ENCODE measurements at places on chromosomes 2 and 18.
A peak's percentile ranks its signal among the peaks of the same experiment; 100 is the strongest.

DNA sequence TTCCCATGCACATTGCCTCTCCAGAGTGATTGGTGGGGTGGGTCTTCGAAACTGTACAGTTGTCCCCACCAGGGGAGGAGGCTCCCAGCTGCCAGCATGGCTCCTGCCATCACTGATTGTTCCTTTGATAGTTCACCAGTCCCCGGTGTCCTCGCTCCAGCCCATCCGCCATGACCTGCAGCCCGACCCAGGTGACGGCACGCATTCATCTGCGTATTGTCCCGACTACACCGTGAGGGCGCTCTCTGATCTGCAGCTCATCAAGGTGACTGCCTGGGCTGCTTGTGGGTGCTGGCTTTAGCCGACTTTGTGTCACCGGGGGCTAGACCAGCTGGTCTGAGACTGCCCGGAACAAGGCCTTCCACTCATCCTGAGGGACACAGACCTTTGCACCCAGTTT is 12.4 kb downstream of the CNNM3 start:
- no peak for DNase-seq

DNA sequence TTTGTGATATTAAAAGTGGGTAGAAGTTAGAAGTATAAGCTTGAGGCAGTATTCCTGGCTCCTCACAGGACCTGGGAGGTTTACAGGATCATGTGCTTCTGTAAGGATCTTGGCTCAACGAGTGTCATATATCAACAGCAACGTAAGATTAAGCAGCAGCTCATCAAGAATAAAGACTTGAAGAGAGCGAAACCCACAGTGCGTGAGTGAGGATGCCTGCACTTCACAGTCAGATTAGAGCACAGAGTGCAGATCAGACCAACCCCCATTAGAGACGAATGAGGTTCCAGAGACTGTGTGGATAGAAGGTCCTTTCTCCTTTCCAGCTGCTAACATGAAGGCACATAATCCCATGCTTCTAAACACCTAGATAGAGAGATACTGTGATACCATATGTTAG is 1656.7 kb upstream of the NXPH2 start:
- DNase-seq = no peak

GRCh38 chr2:122205641-122206040 is 450.2 kb downstream of the TSN start:
- DNase-seq = no peak

GRCh38 chr2:231581328-231581727 is 11.3 kb upstream of the TEX44 start:
- no peak for DNase-seq

GRCh38 chr18:48326901-48327675 is 82.1 kb downstream of the ZBTB7C start:
- DNase-seq = no peak

GRCh38 chr2:239142806-239143205 is 258.0 kb downstream of the HDAC4 start:
- no peak for DNase-seq

GRCh38 chr2:31233741-31234682 is at the start of gene EHD3:
EHD3 (plus strand) TSS chr2:31234152; CDS start chr2:31234622, 470 bp downstream.
- DNase-seq = peak; percentile 62

- DNase-seq = no peak
Observed at GRCh38 chr2:56580242-56580641, 396.5 kb downstream of the CCDC85A start.

DNA sequence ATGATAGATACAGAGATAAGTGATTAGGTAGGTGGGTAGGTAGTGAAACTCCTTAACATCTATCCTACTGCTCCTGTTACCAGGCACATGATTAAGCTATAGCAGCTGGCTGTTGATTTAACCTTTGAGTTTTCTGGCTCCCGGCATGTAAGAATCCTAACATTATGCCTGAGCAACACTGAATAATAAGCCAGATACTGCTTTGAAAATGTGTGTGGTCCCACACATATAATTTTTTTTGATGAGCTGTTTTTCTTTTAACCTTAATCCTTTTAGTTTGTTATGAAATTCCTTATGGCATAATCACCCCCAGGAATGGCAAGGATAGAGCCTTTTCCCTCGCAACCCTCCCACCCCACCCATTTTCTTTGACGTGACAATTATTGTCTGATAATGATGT is 104.2 kb upstream of the NEUROD1 start:
- no peak for DNase-seq

DNA sequence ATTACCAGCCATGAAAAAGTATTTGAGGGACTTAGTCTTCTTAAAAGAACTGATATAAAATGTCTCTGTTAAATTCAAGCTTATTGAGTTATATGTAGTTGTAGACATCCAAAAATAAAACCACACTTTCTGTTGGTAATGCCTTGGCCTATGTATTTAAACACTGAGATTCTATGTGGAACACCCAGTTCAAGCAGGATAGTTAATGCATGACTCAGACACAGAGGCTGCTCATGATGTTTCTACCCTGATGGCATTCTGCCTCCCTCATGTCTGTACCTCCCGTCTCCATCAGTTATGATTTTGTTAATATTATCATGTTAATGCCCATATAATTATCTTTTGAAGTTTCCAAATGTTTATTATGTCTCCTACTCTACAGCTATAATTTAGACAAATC is 164.5 kb downstream of the XIRP2 start:
- DNase-seq = no peak

- peak; percentile 79 for DNase-seq
Observed at GRCh38 chr2:71923887-71924533, 223.7 kb downstream of the CYP26B1 start.

GRCh38 chr2:22491442-22491841 is 893.5 kb upstream of the KLHL29 start:
- DNase-seq = no peak

DNA sequence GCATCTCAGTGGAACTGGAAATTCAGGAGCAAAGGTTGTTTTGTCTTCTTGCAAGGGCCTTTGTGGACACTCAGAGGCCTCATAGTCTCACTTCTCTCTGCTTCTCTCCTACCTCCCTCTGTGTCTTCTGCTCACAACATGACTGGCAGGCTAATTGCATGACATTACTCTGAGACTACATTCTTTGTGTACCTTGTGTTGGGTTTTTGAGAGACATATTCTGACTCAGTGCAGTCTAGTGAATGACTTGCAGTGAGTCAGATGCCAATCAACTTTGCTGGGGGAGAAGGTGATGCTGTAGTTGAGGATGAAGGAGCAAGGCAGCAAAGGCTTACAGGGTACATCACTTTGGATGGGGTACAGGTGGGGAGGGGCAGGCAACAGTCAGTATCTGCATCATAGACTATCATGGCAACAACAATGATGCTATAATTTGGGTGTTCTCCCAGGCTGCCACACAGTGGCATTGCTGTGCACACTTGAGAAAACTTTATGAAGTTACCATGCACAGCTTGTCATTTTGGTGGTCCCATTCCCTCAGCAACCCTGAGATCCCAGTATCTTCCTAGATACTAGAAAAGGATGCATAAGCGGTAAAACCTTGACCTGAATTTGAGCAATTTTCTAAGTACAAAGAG is 69.3 kb upstream of the SLC16A14 start:
- DNase-seq = no peak

DNA sequence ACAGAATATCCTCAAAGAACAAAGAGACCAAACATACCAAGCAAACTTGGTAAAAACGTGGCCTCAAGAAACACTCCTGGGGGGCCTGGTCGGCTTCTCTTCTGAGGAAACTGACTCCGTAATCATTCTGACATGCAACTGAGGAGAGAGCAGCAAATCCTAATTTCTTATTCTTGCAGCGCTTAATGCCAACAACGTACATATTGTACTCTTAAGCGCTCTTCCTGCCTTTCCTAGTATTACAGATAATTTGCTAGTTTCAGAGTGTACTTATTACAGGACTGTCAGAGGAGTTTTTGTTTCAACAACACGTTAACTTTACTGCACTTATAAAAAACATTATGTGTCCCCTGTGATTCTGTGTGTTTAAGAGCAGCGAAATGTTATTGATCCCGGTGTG is 64.9 kb downstream of the ZNF521 start:
- no peak for DNase-seq

DNA sequence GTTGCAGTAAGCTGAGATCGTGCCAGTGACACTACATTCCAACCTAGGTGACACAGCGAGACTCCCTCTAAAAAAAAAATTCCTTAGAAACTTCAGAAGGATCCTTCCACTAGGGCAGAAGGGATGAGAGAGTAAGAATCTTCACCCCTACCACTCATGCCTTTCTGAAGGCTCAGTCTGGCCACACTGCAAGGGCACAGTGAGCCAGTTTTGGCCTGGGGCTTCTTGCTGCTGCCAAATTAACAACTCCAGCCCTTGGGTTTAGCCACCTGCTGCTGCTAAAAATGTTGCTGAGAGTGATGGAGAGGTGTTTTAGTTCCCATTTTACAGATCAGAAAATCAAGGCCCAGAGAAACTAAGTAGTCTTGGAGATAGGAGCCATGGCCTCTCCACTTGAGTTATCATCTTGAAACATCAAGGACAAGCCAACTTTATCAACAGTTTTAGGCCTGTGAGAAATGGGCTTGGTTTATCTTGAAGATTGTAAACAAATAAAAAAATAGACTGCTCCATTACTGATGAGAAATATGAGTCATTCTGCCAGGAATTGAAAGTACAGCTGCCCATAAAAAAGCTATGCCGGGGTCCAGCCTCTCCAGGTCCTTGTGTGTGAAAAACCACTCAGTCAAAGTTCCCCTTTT is 31.9 kb upstream of the CASP8 start:
- DNase-seq = no peak

DNA sequence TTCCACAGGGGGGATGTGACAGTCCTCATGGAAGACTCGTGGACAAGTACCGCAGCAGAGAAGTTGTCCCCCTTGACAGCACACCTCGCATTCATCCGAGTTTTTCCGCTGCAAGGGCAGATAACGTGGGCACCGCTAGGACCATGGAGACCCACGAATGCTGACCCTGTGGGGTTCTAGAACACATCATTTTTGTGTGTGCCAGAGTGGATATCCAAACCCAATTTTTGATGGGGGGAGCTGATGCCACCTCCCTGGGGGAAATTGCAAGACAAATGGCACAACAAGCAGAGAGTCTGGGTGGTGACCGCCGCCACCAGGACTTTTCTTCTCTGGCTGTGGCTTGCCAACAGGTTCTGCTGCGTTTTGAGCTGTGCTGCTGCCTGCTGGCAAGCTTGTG is 46.9 kb downstream of the SP110 start:
- no peak for DNase-seq

- DNase-seq = no peak
Observed at GRCh38 chr2:63642946-63643345, 54.2 kb downstream of the MDH1 start.

DNA sequence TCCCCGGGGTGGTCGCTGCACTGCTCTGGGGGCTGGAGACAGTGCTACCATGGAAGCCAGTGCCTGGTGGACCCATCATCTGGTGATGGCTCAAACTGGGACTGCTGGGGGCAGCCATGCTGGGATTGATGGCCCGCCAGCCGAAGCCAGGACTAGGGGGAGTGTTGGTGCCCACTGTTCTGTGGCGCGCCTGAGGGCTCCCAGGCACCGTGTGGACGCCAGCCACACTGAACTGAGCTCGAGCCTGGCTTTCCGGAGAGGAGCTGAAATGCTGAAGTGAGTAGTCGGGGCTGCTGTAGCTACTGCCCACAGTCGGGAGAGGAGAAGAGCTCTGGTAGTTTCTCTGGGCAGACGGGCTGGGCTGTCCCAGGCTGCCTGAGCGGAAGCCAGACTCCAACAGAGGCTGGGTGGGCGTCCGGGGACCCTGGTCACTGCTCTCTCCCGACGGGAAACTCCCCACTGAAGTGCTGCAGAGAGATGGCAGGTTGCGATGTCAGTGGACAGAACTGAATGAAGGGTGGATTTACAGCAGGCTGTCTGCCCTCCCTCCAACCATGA is 184.4 kb downstream of the TNS1 start:
- no peak for DNase-seq

DNA sequence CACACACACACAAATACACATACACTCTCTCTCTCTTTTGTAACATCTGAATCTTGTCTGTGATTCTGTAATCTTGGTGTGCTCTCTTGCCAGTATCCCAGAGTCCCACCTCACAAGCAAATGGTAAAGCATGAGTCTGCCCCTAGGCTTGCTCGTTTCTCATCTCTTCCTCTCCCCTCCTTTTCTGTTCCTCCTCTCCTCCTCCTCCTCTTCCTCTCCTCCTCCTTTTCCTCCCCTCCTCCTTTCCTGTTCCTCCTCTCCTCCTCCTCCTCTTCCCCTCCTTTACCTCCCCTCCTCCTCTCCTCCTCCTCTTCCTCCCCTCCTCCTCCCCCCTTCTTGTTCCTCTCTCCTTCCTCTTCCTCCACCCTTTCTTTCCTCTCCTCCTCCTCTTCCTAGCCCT is 59.0 kb downstream of the TNFRSF11A start:
- DNase-seq = no peak

- no peak for DNase-seq
Observed at GRCh38 chr18:13910501-13910900, 4.8 kb downstream of the MC2R start.

DNA sequence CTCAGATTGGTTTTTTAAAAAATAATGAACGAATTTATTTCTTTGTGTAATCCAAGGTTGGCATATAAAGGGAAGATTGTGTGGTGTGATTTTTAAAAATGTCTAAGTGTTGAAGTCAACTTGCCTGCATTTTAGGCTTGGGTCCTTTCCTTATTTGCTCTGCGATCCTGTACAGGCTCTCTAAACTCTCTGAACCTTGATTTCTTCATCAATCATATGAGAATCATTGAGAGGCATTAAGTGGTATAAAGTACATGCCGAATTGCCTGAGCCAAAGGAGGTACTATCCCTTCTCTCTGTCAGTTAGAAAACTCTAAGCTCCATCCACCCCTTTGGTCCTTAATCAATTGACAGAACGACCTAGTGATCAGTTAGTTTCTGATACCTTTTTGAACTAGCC is 440.4 kb upstream of the MEX3C start:
- no peak for DNase-seq

- no peak for DNase-seq
Observed at GRCh38 chr2:108594982-108595464, 60.8 kb downstream of the LIMS1 start.

- DNase-seq = no peak
Observed at GRCh38 chr2:21194858-21195271, 71.1 kb downstream of the TDRD15 start.

- DNase-seq = no peak
Observed at GRCh38 chr2:181678861-181679543, 1.3 kb downstream of the NEUROD1 start.

GRCh38 chr2:127811397-127812321 is 688 bp upstream of the WDR33 start:
- peak; percentile 3 for DNase-seq

DNA sequence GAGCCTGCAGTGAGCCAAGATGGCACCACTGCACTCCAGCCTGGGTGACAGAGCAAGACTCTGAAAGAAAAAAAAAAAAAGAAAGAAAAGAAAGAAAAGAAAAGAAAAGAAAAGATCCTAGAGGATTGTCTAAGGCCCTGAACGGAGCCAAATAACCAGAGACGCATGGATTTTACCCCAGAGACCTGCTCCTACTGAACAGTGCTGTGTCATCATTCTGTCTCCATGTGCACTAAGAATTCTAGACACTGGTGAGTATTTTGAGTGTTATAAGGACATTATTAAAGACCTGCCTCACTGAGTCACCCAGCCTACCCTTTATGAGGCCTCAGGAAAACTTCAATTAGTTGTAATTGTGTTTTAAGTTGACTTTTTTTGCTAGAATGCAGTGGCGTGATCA is 61.9 kb upstream of the RIOK3 start:
- DNase-seq = no peak
